Substantia nigra (tissue), 51 donors: ENCODE measurements at places on chromosomes 7 and 10.

GRCh38 chr7:31099451-31100444, 47.6 kb downstream of the ADCYAP1R1 start:
- DNase-seq = no peak

DNA sequence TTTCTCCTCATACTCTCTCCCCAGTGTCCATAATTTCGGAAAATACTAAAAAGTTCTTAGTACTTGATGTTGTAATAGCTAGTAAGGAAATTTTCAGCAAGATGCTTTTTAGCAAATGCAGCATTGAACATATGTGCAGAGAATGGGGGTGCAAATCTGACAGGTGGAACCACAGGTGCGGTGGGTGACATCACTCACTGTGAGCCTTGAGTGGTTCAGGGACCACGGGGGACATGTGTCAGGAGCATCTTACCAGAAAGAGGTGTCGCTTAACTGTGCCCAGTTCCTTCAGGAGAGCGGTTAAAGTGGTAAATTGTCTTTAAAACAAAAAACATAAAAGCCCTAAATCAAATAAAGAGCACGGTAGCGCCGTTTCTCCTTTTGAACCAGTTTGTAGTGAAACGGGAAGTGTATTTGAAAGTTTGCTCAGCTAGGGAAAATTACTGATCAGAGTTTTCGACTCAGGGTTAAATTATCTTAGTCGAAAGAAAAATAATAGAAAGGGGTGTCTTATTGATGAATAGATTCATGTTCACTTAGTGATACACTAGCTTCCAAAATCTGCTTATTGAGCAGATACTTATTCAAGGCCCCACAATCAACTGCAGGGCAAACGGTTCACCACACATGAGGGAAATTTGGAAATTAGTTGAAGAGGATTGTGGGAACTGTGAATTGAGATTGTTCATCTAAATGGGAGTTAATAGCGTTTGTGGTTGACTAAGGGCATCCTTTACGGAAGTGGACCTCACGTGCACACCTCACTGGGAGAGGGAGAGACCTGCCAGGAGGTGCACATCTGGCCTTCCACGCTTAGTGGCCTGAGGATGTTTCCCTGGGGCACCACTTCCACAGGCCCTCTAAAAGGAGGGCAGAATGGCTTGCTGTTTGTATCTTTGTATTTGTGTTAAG, 12.7 kb downstream of the CUL1 start:
- DNase-seq = no peak

DNA sequence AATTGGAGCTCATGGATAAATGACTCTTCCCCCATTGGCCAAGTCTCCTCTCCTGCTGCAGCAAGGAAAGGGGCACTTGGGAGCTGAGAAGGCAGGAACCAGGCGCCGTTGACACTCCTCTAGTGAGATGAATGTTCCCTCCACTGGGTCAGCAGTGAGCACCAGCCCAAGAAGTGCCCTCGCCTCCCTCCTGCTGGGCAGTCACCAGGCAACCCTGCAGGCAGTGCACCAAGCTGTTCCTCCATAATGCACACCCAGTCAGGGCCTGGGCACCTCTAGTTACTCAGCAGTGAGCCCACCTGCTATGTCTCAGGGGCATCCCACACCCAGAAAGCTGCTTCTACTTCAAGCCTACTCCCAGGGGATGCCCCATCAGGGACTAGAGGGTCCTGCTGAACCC, 84.3 kb downstream of the KCNMA1 start:
- DNase-seq = no peak

- DNase-seq = no peak
Observed at GRCh38 chr7:94384315-94384714, 10.4 kb upstream of the COL1A2 start.

GRCh38 chr10:63720072-63720537, 198.9 kb downstream of the REEP3 start:
- DNase-seq = no peak

DNA sequence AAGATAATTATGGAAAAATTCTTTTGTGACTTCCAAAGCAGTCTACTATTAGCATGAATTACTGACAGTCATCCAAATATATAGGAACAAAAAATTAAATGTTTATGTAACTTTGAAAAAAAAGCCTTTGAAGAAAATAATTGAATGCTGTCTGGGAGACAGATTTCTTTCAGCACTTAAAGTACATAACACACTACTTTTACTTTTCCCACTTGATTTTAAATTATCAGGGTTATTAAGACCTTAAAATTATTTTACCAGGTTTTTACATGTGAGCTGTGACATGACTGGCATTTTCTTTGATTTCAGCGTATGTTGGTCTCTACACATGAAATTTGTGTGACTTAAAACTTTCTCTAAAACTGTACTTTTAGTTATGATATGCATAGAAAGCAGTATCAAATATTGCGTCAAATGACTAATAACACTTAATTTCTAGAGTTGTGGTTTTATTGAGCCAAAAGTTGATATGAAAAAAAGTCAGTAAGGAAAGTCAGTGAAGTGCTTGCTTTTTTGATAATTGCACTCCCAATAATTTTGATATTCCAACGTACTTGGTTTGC, 3.1 kb downstream of the PTEN start:
- no peak for DNase-seq

GRCh38 chr7:155198196-155198892, 99.3 kb upstream of the INSIG1 start:
- DNase-seq = no peak

DNA sequence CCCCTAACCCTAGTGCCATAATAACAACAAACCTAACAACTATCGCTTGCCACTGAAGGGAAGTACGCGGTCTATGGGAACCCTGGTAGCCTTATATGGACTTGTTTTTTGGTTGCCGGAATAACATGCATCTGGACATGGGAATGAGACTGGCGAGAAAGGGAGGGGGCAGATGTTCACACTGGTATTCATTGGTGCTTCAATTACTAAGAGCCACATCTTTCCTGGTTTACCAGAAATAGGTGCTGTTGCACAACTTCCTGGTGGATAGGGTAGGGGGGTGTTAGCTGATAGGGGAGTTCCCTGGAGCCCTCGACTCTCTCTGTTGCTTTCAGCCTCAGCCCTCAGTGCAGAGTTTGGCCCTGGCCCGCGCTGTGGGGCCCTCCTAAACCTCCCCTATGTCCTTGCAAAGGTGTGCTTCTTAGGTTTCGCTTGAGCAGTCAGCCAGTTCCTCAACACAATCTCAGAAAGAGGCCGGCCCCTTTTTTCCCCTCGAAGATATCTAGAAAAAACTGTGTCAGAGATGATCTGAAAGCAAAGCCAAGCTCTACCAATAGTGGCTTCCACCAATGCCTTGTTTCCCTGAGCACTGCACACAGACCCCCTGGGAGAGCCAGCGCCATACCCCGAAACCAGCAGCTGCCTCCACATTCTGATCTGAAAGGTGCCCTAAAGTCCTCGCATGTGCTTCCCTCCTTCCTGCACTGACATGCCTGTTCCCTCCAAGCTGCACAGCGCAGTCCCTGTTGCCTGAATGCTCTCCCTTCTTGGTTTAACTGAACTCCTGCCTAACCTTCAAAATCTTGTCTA, 13.5 kb downstream of the TBXAS1 start:
- DNase-seq = no peak

GRCh38 chr7:98357751-98358161, 43.1 kb downstream of the BAIAP2L1 start:
- DNase-seq = no peak

- DNase-seq = no peak
Observed at GRCh38 chr7:47738563-47739166, 156.8 kb upstream of the TNS3 start.

GRCh38 chr7:44615149-44615611, 8.8 kb downstream of the OGDH start:
- no peak for DNase-seq

GRCh38 chr10:126262233-126262838, 125.9 kb downstream of the ADAM12 start:
- DNase-seq = no peak

GRCh38 chr10:13904064-13904463, 317.3 kb downstream of the PRPF18 start:
- DNase-seq = no peak

- no peak for DNase-seq
Observed at GRCh38 chr7:54097886-54098285, 444.3 kb upstream of the VSTM2A start.

GRCh38 chr10:27912231-27912630, 86.6 kb downstream of the ODAD2 start:
- no peak for DNase-seq

- no peak for DNase-seq
Observed at GRCh38 chr7:155337946-155338631, 40.4 kb downstream of the INSIG1 start.

- no peak for DNase-seq
Observed at GRCh38 chr10:96967847-96968246, 135.7 kb downstream of the LCOR start.

- no peak for DNase-seq
Observed at GRCh38 chr7:11858622-11859302, 26.8 kb upstream of the THSD7A start.

DNA sequence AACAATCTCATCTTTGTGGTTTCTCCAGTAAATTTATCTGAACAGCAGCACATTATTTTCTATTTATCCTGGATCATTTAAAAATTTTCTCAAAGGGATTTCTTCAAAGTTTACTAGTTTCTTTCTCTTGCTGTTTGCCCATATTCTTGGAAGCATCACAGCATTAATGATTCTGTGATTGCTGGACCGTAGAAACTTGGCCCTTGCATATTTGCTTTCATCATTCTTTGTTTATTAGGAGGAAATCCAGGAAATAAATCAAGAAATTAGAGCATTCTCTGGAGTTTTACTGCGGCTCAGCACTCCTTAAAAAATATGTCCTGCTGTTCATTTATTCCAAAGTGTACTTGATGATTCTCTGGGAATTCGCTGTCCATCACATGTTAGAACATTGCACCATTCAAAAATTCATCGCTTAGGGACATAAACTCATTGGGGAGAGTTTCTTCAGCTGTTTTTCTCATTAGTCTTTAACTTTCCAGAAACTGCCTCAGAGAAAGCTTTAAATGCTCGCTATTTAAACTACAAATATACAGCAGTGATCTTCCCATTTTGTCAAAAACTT, 264.0 kb upstream of the CDC14C start:
- DNase-seq = no peak

DNA sequence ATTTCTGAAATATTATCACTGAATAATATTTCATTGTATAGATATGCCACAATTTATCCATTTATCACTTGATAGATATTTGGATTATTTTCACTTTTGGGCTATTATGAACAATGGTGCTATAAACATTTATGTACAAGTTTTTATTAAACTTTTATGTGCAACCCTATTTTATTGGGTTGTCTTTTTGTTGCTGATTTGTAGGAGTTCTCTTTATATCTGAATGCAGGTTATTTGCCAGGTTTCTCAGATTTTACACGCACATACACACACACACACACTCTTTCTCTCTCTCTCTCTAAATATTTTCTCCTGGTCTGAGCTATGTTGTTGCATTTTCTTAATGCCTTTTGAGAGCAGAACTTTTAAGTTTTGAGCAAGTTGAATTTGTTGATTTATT, 36.2 kb downstream of the ADK start:
- no peak for DNase-seq

DNA sequence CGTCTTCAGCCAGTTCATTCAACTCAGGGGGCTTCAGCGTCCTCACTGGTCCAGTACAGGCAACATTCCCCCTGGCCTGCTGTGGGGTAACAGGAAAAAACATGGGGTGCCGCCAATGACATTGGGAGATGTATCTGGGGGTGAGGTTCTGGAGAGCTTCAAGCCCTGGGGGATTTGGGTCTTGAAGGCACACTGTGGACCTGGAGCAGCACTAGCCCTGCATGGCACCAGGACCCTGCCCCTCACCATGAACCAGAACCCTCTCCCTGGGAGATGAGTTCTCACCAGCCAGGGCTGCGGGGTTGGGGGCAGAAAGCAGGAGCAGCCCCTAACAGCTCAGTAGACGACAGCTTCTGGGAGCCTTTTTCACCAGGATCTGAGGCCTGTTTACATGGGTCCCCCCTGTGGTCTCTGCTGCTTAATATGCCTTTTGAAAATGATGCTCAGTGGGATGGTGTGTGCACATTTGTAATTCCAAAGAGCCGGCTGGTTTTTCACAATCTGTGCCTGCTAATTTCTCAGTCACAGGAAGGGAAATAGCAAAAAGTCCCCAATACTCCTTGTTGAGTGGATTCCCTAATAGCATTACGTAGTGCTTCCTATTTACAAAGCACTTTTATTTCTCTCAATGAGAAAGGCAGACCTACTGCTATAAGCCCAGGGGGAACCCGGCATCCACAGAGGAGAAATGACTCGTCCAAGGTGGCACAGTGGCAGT, 509.5 kb downstream of the RPS24 start:
- DNase-seq = no peak

DNA sequence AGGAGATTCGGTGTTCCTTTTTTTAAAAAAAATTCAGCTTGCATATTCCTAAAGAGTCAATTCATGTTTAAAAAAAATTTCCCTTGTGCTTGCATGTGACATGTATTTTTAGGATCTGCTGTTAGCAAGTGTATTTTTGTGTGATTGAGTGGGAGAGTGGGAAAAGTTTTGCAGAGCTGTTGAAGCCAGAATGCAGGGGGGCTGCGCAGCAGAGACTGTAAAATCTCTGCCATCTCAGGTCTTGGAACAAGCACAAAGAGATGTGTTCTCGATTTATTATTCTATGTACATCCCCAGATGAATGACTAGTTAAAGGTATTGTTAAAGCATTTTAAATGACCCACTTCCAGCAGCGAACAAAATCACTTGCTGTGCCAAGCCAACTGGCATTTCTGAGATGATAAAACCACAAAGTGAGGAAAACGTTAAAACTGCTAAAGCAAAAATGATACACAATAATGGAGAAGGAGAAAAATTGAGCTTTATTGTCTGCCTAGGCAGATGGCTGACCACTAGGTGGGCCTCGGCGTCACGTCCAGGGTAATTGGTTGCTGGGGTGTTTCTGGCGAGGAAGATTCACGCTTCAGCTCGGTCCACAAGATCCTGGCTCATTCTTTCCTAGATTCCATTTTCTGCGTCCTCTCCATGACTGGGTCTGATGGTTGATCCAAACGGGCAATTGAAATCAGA, 67.0 kb upstream of the ATRNL1 start:
- no peak for DNase-seq
